ENCODE measurements at places on chromosomes 6 and 20.
A peak's percentile ranks its signal among the peaks of the same experiment; 100 is the strongest.

- DNase-seq, result no peak
Measured at GRCh38 chr6:124723671-124724070, 238.6 kb upstream of the RNF217 start.

DNA sequence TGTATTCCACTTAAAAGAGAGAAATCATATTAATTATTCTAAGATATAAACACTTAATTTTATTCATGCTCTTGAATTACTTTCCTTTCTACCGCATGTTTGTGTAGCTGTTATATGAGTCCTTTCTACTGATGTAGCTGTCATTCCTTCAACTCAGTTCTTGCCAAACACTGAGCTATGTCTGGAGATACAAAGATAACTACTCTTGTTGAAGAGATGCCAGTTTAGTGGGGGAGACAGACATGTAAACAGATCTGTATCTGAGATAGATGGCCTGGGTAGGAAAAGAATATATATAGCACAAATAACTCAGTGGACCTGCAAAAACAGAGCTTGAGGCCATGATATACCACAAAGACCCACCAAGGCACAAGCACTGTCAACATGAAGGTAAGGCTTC lies 157.3 kb downstream of the BTBD9 start:
- no peak for DNase-seq

DNA sequence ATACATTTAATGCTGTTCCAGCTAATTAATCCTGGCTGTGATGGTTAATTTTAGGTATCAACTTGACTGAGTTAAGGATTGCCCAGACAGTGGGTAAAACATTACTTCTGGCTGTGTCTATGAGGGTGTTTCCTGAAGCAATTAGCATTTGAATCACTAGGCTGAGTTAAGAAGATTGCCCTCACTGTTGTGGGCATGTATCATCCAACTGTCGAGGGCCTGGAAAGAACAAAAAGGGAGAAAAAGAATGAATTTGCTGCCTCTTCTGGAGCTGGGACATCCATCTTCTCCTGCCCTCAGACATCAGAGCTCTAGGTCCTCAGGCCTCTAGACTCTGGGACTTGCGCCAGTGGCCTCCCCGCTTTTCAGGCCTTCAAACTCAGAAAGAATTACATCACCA lies 34.3 kb downstream of the SDHAF4 start:
- no peak for DNase-seq

DNA sequence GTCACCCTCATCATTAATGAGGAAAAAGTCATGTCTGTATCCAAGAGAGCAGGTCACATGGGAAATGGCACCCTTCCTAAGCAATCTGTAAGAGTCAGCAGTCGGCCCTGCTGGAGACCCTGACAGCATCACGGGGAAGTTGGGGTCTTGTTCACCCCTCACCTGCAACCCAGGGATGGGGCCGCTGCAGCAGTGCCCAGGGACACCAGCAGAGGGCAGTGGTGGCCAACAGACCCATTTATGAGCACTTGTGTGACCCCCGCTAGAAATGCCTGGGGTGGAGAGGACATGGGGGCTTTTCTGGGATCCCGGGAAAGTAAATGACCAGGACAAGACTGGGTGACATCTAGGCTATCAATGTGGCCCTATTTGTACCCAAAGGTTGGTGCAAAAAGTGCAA lies 35.9 kb downstream of the ANKRD60 start:
- DNase-seq, result no peak

DNA sequence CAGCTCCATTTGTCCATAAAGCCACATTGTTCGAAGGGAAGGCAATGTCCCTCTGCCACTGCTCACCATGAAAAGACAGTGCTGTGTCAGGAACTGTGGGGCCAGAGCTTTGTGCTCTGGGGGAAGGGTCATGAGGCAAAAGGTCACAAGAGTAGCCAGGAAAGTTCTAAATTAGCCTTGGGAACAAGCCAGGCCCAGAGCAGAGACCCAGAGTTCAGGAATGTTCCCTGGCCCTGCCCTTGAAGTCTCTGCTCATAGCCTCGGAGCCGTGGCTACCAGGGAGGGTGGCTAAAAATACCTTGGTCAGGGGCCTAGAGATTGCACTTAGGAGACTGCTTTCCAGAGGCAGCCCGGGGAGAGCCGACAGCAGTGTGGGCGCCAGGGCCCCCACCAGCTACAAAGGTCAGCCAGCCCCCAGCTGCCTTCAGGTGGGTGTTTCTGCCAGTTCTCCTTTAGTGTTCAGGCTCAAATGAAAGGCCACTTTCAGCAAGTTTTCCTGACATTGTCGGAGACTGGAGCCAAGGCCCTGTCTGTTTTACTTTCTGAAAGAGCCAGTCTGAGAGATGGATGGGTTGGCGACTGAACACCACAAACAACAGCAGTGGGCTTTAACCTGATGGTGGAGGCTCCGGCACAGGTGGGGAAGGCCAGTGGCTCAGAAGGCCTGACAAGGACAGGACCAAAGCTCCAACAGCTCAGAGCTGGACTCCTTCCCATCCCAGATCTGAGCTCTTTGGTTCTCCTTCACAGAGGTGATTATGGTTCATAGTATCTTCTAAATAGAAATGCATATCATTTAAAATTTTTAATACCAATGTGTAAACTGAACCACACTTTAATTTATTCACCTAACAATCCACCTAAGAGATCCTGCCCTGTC lies 76.2 kb downstream of the CDH26 start:
- no peak for DNase-seq

DNA sequence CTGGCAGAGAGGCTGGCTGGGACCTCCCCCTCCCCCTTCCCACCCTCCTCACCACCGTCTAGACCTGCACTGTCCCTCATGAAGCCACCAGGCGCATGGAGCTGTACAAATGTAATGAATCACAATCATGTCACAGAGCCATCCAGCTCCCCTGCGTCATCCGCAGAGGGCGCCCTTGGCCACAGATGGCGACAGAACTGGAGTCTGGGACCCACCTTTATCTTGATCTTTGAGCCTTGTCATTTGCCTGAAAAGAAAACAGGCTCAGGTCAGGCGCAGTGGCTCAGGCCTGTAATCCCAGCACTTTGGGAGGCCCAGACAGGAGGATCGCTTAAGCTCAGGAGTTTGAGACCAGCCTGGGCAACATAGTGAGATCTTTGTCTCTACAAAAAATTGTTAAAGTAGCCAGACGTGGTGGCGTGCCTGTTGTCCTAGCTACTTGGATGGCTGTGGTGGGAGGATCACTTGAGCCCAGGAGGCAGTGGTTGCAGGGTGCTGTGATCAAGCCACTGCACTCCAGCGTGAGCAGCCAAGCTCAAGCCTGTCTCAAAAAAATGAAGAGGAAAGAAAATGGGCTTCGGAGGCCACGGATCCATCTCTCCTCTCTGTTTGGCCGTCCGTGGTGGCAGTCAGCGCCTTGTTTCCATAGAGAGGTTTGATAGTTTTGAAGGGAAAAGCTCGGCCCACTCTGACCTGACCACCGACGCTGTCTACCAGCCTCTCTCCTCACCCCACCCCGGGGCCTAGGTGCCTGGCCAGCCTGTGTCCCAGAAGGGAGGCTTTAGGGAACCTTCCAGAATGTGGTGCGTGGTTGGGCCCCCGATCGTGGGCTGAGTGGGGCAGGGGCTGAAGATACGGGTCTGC lies 6.2 kb downstream of the COL9A3 start:
- peak; percentile 44 for DNase-seq

DNA sequence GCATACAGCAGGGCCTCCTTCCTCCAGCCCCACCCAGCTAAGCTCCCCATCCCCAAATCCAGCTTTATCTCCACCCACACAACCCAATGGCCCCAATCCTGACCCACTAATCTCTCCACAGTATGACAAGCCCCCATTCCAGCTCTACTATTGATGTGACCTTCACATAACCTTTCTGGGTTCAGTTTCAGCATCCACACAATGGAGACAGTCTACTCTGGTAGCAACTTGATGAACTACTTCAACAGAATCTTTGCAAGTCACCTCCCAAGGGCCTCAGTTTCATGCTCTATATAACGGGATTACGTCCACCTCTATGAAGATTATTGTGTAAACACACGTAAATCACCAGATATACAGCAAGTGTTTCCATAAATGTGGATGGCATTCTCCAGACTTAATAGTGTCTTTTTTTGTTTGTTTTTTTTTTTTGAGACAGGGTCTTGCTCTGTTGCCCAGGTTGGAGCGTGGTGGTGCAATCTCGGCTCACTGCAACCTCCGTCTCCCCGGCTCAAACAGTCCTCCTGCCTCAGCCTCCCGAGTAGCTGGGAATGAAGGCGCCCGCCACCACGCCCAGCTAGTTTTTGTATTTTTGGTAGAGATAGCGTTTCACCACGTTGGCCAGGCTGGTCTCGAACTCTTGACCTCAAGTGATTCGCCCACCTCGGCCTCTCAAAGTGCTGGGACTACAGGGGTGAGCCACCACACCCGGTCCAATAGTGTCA lies 1.4 kb downstream of the AHCY start:
- no peak for DNase-seq
